ENCODE measurements at places on chromosomes 7 and 10.

- no peak for DNase-seq
These were observed 238.1 kb upstream of the CSTF2T start for GRCh38 chr10:51937308-51938140.

GRCh38 chr7:35548291-35548690 is 146.6 kb downstream of the HERPUD2 start:
- DNase-seq, result no peak

DNA sequence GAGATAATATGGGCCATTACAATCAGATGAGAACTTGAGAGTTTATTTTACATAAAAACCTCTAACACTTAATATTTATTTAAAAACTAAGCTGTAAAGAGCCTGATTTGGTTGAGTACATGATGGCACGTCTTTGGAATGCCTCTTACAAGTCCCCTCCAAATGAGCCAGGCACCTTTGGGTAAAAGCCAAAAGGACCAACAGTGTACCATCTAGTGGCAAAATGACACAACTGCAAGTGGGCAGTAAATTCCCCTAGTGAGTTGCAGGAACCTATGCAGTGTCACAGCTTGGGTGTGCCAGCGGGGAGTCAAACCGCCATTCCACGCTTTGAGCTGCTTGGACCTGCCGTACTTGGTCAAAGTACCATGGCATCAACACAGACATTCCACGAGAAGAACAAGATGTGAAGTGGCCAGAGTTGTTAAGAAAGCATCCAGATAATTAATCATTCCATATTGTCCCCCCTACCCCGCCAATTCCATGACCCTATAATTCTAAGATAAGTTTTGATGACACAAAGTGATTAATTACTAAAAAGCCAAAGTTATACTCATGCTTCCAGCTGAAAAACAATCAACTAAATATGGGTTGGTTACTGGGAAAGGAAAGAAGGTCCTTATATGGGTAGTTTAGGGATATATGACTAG is 115.2 kb downstream of the SORBS1 start:
- DNase-seq, result no peak

DNA sequence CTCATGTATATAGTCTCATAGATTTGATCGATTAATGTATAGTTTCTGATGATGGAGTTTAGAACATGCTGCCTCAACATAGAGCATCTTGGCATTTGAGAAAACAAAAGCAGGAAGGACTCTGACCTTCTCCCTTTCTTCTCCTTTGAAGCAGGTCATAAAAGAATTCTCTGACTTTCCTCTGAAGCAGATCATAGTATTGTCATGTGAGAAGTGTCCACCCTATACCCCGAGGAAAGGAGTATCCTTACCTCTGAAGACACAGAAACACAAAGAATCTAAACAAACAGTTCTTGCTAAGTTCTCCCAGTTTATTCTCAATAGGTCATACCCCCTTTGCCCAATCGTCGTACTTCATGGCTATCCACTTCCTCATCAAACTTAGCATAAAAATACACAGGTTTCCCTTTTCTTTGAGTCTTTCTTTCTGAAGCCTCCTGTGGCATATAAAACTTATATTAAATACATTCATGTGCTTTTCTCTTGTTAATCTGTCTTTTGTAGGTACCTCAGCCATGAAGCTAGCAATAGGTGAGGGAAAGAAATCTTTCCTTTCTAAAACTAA is 194.9 kb downstream of the REEP3 start:
- DNase-seq, result no peak

GRCh38 chr10:117137911-117138642 is at the start of gene VAX1:
Gene VAX1, minus strand, starts transcription at chr10:117138270. Its CDS starts 214 bp downstream, at chr10:117138056.
- no peak for DNase-seq

GRCh38 chr7:108291152-108291508 is 161.0 kb upstream of the LAMB4 start:
- DNase-seq, result no peak

DNA sequence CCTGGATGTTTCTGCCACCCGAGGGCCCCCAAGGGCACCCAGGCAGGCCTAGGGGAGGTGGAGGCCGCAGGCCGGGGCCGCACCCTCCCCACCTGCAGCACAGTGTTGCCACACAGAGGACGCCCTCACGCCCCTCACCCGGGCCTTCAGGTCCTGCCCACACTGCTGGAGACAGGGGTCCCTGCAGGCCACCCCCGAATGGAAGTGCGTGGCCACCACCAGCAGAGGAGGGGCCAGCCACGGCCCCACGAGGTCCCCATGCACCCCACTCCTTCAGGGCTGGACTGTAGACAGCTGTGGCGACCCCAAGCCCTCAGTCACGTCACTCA is 35.4 kb downstream of the ADAP1 start:
- DNase-seq, result no peak

DNA sequence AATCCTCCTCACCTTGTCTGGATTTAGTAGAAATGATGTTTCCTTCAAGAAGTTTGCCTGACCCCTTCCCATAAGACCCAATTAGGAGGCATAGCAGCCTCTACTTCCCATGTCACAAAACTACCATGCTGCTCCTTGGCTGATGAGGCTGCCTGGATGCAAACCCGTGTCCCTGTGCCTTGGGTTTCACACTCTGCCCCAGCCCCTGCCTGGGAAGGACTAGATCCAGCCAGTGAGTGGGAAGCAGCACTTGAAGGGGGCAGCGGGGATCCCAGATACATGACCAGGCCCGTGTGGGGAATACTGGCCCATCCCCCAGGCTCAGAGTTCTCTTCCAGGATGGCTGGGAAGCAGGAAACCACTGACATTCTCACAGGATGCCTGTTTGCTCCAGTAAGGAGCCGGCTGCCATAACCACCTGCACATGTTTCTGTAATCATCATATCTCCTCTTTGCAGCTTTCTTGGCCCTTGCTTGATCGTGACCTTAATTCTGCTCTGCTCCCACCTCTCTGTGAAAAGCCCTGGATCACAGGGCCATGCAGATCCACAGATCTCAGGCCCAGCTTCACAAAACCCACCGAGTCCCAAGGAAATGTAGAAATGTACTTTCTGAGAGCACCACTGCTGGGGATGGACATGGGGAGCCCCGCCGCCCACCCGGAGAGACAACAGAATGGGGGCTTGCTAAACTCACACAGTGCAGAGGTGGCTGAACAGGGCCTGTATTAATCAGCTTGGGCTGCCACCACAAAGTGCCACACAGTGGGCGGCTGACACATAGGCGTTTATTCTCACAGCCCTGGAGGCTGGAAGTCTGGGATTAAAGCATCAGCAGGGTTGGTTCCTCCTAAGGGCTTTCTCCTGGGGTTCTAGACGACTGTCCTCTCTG is 287.8 kb upstream of the IGFBP3 start:
- no peak for DNase-seq

DNA sequence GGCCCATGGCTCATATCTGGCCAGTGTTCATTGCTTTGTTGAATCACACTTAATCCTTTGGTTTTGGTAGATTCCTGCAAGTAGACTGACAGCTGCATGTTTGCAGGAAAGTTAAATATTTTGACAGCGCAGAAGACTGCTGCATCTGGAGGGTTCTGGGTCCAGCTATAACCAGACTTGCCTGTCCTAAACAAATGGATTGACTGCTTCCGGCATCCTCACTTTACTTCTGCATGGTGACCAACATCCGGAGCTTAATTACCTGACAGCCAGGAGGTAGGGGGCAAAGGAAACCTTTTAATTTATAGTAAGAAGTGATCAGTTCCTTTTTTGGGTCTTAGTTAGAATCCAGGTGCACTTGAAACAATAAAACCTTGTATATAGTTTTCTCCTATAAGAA is 263.3 kb downstream of the SNX10 start:
- no peak for DNase-seq

DNA sequence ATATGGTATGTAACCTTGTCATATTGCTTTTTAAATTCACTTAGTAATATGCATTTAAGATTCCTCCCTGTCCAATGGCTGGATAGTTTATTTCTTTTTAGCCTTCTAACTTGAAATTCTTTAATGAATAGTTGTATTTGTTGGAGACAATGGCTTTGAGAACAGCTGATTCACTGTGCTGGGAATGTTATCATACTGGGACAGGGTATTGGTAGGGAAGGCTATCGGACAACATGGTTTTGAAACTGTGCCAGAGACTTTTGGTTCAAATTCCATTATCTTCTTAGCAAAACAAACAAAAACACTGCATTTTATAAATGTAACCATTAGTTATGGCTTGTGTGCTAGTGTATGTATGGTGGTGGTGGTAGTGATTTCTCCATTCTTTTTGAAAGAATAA is 517.1 kb upstream of the ANKRD30A start:
- no peak for DNase-seq

DNA sequence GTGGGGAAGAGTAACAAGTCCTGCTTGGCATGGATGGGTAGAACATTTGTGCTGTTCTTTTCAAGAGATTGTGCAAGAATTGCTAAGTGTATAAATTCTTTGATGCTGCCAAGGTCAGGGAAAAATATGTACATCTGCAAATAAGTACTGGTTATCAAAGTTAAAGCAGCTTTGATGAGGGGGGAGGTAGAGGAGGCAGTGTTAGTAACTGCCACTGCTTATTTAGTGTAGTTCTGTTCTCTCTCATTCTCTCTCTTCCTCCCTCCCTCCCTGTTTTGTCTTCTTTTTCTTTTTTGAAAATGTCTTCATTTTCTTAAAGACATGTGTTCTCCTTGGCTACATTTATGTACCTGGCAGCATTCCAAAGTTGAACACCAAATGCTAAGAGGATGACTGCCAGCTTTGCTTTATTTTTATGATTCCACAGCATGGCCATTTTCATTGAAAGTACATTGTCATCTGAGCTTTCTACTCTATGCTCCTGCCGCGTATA is 18.6 kb downstream of the CACNB2 start:
- DNase-seq, result no peak

GRCh38 chr10:5971886-5972285 is 5.5 kb downstream of the IL15RA start:
- DNase-seq, result no peak

- no peak for DNase-seq
These were observed 90.2 kb upstream of the KLF6 start for GRCh38 chr10:3874990-3875841.

GRCh38 chr10:96891840-96892239 is 59.7 kb downstream of the LCOR start:
- DNase-seq, result no peak

DNA sequence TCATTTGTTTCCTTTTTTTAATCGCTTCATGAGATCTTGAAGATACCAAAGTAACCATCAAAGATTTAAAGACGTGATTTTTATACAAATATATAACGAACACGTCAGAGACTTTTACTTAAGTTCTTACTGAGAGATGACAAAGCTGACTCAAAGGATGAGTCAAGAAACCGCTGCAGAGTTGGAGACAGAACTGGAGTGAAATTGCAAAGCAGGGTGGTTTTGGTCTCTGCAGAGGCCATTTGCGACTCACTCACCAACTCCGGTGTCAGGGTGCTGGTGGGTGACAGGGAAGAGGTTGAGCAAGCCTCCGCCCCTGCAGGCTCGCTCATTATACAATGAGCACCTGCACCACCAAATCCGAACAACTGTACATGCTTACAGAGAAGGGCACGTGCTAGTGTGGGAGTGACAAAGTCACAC is 75.2 kb downstream of the DNAJB6 start:
- no peak for DNase-seq

- no peak for DNase-seq
These were observed 3.8 kb downstream of the VPS41 start for GRCh38 chr7:38905056-38905759.

- no peak for DNase-seq
These were observed 646.0 kb downstream of the ZNF37A start for GRCh38 chr10:38740102-38740501.

- DNase-seq, result no peak
These were observed 754.0 kb downstream of the KCNMA1 start for GRCh38 chr10:76883596-76883995.

DNA sequence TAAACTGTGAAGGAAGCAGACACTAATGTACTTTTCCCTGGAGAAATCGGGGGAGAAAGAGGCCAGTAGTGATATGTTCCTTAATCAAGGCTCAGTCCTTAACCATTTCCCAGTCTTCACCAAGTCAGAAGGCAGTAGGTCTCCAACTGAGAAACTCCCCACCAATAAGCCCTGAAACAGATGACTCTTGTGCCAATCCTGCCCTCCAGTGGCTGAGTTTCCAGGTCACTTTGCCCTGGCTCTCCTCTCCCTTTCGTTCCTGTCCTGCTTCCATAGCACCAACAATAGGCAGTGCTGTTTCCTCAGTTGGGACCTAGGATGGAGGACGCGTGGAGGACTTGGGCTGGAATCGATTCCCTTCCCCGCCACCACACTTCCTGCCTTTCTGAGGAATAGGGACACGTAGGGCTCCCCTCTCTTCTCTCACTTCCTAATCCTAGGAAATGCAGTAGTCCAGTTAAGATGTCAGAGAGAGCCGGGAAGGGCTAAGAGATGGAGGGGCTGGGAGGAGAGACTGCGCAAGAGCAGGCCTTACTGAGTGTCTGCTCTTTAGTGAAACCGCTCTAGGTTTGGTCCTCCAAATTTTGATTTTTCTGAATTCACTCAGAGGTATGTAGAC is 23.4 kb downstream of the ATOH7 start:
- no peak for DNase-seq

GRCh38 chr7:136958016-136958415 is 89.6 kb downstream of the CHRM2 start:
- no peak for DNase-seq

GRCh38 chr10:75955973-75956502 is 524.6 kb downstream of the LRMDA start:
- no peak for DNase-seq

DNA sequence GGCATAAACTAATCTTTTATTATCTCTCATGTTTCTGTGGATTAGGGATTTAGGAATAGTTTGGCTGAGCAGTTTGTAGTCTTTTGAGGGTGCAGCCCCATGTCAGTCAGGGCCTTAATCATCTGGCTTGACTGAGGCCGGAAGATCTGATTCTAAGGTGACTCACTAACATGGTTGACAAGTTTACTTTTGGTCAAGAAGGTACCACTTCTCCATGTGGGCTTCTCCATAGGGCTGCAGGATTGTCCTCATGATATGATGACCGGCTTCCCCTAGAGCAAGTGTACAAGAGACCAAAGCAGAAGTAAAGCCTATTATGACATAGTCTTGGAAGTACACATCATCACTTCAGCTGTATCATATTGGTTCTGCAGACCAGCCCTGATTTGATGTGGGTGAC is 45.9 kb upstream of the OIT3 start:
- DNase-seq, result no peak

GRCh38 chr7:54839575-54840213 is 80.7 kb upstream of the SEC61G start:
- no peak for DNase-seq

GRCh38 chr7:43511029-43511428 is 71.9 kb upstream of the STK17A start:
- DNase-seq, result no peak
